T-helper 9 cell (primary cell): ENCODE measurements at places on chromosomes 1 and 21.

DNA sequence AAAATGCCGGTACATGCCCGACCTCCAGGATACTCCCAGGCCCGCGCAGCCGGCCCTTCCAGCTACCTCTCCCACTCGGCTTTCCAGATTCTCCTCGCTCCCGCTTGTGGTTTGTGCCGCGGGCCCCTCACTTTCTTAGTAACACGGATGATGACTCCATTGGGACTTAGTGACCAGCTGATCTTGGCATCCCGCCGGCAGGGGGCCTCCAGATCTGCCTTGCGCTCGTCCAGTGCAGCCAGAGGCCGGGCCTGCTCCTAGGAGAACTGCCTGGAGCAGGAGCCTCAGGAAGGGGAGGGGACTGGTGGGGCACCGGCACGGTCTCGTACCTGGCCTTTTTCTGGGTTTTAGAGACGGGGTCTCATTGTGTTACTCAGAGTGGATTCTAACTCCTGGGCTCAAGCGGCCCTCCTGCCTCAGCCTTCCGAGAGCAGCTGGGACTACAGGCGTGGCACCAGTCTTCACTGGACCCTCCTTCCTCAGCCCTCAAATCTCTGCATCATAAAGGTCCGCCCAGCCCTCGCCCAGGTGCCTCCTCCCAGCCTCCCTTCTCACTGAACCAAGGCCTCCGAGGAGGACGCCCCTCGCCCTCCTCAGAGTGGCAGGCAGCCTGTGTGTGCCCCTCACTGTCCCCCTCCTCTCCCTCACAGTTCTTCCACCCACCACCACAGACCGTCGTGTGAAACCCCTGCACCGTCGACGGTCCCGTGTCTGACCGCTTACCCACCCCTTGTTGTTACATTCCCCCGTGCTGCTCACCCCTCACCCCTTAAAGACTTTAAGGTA is 78.6 kb downstream of the SLC25A24 start:
- no peak for DNase-seq

- DNase-seq: peak; percentile 98
Observed at GRCh38 chr1:156500793-156501506, 375 bp upstream of the MEF2D start.

GRCh38 chr1:234608911-234609690 is 877 bp downstream of the IRF2BP2 start:
- peak; percentile 65 for DNase-seq

DNA sequence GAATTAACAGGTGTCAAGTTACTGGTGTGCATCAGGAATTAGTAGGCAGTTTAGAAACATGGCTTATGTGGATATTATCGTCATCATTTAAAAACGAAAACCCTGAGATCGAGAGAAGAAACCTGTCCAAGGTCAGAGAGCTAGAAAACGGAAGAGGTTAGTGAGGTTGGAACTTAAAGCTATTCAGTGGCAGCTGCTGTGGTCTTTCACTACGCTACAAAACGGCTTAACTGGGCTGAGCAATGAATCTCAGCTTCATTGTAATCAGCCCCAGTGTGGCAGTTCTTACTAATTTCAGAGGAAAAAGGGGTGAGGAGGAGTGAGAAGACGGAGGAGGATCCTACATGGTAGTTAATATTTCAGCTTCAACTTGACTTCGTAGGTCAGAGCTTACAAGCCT is 77.9 kb downstream of the DAB1 start:
- DNase-seq: no peak

DNA sequence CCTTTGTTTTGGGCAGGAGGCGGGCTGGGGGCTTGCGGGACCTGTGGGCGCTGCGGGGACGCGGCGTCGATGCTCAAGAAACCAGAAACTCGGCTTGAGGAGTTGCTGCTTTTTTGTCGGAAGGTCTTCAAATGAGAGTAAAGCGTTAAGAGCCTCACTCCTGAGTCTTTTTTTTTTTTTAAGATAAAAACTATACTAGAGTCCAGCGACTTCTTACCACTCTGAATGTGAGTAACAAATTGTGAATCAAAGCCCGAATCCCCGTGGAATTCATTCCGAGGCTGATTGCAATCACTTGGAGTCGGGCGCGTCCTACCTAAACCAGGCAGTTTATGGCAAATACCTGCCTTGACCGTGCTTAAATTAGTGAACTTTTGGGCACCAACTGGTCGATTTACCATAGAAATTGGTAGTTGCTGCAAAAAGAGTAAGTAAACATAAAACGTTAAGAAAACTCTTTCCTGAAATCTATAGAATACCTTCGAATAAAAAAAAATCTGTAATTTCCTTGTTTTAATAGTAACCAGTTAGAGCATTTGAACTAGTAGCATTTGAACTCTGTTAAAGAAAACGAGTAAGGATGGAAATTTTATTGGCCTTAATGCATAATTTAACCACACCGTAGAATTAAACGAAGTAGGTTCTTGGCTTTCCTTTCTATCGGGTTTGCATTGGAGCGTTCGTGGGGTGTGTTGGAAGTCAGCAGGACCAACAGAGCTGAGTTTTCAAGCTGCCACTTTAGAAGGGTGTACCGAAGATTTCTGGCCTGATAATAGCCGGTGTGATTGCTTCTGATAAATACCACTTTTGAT is 769 bp downstream of the GPSM2 start:
- no peak for DNase-seq

DNA sequence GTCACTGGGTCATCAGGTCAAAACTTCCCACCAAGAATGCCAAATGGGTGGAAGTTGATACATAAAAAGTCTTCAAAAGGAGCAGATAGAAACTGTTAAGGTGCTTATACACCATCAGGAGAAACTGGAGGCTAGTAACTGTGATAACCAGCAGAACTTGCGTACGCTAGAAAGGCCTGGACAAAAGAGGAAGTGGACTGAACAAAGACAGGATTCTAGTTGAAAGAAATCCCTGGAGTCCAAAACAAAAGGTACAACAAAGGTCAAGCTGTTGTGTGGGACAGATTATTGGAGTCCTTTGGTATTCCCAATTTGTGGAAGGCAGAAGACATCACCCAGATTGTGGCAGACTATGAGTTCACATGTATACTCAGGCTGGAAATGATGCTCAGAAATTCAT is 215.8 kb upstream of the PBX1 start:
- DNase-seq: no peak

- no peak for DNase-seq
Observed at GRCh38 chr1:67146101-67146500, 11.3 kb upstream of the C1orf141 start.

- DNase-seq: no peak
Observed at GRCh38 chr21:46608672-46609111, 3.8 kb upstream of the S100B start.

GRCh38 chr1:38018864-38019343 is 6.4 kb downstream of the UTP11 start:
- no peak for DNase-seq

DNA sequence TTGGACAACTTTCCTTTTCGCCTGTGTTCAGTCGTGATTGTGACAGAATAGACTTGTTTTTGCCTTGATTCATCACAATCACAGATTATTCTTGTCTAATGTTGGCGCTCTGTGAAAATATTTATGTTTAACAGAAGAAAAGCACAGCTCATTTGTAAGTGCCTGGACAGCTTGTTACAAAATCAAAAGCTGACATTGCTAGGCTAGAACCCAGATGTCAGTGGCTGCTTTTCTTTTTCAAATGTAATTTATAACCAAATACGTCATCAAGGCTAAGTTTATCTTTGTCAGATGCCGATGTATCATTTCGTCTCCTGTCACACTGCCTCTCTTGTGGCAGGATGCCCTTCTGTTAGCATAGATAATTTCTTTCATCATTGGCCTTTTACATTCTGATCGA is 1227.3 kb downstream of the PLA2G4A start:
- no peak for DNase-seq

GRCh38 chr1:104630567-104631149 is 881.0 kb downstream of the AMY1C start:
- DNase-seq: no peak

DNA sequence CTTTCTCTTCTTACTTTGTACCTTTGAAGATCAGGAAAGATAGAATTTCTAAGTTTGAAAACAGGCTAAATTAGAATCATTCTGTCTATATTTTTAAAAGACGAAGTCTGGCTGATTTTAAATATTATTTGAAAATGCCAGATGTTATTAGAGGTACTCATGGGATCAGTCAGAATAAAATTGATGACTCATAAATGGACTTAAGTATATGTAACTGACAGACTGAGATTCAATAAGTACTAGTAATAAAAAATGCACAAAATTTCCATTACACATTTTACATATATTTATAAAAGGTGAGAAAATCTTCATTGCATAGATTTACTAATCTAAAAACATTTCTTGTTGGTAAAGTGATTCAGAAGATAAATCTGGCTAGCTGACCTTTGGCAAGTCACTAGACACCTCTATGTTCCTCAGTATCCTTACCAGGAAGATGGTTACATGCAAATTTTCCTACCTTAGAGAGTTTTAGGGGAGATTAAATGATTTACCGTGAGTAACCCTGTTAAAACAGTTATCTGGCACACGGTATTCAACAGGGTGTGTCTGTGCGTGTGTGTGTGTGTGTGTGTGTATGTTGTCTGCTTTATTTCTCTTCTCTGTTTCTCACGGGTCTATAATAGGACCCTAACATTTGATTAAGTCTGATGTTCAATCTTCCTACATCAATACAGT is 189.0 kb downstream of the RUNX1 start:
- DNase-seq: no peak

DNA sequence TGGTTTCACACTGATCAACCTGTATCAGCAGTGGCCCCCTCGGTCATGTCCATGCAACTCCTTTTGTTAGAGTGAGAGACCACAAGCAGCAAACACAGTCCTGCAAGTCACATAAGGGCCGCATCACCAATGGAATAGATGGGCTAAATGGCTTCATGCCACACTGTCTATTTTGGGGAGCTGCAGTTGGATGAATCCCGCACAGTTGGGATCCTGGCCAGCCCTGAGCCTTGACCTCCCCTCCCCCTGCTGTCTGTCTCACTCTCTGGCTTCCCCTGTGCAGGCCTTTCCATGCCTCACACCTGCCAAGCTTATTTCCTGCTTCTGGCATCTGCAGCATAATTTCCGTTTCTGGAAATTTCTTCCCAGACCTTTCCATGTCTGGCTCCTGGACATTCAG is 57.0 kb downstream of the CNIH3 start:
- no peak for DNase-seq

DNA sequence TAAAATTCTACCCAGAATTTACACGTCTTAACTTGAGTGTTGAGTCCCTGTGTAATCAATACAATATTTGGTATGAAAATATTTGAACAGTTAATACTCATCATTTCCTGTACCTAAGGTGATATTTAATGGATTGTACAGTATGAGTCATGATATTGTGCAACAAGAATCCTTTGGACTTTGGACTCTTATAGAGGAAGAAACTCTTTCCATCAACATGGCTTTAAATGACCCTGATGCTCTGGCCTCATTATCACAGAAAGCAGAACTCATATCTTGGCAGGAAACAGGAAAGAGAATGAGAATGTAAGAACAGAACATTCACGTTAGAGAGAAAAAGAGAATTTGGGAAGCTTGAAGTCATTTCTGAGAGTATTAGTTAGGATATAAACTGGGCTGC is 168.8 kb upstream of the B3GALT2 start:
- no peak for DNase-seq

DNA sequence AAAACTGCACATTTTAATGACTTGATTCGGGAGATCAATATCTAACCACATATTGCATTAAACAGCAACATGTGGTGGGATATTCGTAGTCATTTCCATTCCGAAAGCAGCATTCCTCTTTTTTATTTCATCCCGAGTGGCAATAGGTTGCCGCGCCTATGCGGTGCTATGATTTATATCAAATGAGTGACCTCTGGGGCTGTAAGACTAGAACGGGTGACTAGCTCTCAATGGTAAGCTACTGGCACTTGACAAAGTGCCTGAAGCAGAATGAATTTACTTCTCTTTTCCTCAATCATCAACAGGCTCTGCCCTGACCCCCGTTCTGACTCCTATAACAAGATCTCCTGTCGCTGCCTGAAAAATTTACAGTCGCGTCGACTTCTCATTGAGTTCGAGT is 162.3 kb downstream of the ZNF281 start:
- DNase-seq: no peak

DNA sequence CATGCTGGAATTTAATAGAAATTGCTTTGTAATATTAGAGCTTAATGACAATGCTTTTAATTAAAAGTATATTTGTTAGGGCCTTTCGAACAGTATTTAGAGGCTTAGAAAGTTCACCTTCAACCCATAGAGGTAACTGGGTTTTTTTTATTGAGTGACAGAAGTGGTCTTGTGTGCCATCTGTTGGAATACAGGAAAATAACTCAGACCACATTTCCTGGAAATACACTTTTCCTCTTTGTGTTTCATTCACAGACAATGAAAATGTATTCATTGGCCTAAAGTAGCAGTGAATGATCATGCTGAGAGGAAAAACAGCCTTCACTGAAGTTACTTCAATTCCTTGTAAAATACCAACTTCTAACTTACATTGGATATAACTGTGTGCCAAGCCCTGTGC is 83.6 kb upstream of the L1TD1 start:
- DNase-seq: no peak

DNA sequence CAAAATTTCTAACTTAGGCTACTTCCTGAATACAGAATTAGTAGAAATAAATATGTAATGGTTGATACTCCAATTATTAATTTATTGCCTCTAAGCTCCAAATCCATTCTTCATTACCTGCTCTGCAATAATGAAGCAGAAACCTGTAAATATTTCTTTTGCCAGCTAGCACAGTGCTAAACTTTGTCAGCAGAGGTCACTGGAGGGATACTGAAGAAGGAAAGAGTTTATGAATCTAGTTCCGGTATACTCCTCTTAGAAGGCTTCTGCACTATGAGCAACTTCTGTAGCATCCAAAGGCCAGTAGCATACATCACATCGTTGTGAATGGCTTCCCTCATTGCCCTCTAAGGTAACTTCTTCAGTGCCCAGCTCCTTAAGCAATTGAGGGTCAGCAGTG is 81.0 kb upstream of the LHX8 start:
- DNase-seq: no peak

GRCh38 chr21:9758141-9758540 is 763.2 kb upstream of the TPTE start:
- no peak for DNase-seq

DNA sequence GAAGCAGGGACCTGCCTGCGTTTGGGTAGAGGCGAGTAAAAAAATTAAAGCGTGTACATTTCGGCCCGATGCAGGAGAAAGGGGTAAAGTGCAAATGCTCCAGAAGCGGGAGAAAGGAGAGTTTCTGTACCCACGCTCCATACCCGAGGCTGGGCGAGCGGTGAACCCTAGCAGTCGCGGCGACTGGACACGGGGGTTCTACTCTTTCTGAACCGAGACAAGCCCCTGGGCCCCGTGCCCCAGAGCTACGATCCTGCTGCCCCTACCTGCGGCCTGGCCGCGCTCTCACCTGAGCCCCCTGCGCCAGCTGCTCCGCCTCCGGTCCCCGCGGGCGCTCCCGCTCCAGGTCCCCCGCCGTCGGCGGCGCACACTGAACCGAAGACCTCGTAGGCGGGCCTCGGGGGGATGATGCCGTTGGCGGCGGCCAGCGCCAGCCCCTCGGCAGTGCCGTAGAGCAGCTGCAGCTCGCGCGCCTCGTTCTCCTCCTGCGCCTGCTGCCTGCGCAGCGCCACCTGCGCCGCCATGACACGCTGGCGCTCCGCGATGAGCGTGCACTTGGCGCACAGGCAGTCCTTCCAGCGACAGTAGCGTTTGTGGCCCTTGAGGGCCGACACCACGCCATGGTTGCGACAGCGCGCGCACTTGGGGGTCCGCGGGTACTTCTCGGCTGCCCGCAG is 2.4 kb downstream of the DMRTA2 start:
- no peak for DNase-seq

GRCh38 chr1:87202451-87202850 is 126.2 kb upstream of the LMO4 start:
- no peak for DNase-seq
